Urothelium cell line (cell line): ENCODE measurements at places on chromosomes 3 and 15.

DNA sequence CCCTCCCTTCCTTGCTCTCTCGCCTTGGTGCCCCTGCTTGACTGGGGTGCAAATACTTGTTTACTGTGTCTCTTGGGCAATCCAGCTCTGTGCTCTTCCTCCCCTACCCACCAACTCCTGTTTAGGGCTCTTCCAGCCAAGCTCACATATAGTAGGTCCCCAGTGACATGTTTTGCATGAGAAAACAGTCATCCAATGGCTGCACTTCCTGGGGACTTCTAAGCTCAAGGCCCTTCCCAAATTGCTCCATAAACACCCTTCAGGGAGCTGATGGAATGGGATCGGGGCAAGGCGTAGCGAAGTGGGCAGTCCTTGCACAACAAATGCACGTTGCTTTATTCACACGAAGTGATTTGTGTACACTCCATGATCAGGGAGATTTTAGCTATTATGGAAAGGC is 9.4 kb upstream of the COPG1 start:
- DNase-seq = no peak

- no peak for DNase-seq
Measured at GRCh38 chr15:69292826-69293420, 5.8 kb upstream of the PAQR5 start.

- DNase-seq = peak; percentile 38
Measured at GRCh38 chr15:71515375-71516186, 294.8 kb upstream of the NR2E3 start.

- peak; percentile 99 for DNase-seq
Measured at GRCh38 chr3:39383881-39384664, 903 bp downstream of the SLC25A38 start.

DNA sequence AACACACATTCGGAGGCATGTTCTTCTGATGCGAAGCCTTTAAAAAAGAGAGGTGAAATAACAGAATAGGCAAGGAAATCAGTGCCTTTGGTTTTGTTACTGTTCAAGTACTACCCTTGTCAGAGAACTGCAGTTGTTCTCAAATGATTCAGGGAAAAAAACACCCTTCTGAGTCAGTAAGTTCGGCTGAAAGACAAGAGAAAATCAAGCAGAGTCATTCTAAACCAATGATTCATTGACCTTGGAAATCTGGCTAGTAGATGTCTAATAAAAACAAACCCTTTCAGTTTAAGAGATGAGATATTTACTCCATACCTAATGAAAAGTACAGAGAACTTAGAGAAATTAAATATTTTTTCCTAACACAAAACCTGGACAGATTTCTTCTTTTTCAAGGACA is 72.7 kb upstream of the ABI3BP start:
- DNase-seq = peak; percentile 60

GRCh38 chr3:183313351-183313750 is 60.3 kb downstream of the B3GNT5 start:
- DNase-seq = no peak

DNA sequence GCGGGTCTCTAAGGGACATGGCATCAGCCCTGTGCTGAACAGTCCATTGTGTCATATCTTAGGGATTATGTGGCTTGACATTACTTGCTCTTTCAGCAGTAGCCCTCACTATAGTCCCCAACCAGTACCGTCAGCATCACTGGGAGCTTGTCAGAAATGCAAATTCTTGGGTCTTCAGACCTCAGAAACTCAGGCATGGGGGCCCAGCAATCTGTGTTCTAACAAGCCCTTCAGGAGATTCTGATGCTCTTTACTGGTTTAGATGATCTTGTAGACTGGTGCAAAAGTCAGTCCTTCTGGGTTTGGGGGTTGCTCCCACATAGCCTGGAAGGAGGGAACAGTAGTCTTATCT is 39.0 kb upstream of the TRAK1 start:
- no peak for DNase-seq

DNA sequence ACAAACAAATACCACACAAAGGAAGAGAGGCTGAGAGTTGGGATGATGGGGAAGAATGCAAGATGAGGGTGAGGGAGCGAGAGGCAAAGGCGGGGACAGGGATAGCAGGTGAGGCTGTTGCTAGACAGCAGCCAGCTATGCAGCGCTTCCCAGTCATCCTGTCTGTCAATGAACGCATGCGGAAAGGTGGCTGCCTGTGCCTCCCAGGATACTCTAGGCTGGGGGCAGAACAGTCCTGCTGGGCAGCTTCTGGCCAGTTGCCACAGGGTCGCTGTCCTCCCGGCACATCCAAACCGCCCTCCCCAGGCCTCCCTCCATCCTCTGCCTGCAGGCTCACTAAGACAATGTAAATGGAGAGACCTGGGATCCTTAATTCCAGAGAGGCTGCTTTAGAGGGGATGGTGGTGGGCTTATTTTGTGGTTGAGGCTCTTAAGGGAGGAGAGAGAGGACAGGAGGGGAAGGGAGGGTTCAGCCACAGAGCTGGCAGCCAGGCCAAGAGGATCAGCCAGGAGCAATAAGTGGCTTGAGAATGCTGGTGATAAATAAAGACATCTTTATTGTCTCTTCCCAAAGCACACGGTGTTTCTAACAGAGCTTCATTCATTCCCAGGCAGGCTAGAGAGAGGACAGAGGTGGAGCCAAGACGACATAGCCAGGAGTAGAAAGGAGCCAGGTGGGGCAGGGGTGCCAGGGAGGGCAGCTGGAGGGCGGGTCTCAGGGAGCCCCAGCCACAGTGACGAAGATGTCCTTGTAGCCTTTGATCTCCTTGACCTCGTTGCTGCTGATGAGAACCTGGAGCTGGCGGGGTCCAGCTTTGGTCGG is 9.2 kb upstream of the TGM5 start:
- DNase-seq = no peak

GRCh38 chr3:127951276-127951675 is 36.2 kb downstream of the KBTBD12 start:
- DNase-seq = no peak

GRCh38 chr15:86489981-86490380 is 410.3 kb downstream of the AGBL1 start:
- no peak for DNase-seq

DNA sequence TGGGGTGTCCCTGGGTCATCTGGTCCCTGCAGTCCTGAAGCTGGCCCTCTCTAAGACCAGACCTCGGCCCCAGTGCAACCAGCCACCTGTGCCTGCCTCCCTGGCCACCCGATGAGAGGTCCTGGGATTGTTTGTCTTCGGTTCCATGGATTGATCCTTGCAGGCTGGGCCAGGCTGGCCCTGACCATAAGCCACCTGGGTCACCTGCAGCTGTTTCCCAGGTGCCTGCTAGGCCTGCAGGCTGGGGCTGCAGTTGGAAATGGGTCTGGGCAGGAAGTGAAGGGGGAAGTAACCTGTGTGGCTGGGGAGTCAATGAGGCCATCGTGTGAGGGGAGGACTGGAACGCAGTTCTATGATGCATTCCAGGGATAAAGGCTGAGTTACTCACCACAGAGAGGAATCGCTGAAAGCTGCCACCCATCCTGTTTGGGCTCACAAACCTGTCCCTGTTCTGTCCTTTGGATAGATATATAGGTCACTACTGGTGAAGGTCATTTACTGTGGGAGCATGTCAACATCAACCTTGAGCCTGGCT is 30.9 kb upstream of the VPS8 start:
- DNase-seq = peak; percentile 61

GRCh38 chr3:50617096-50617791 is at the start of gene MAPKAPK3:
Gene MAPKAPK3 (plus strand): TSS chr3:50617151. CDS start chr3:50617566, 415 bp downstream.
- DNase-seq = peak; percentile 42

GRCh38 chr15:28026221-28026620 is 72.9 kb downstream of the OCA2 start:
- DNase-seq = no peak

DNA sequence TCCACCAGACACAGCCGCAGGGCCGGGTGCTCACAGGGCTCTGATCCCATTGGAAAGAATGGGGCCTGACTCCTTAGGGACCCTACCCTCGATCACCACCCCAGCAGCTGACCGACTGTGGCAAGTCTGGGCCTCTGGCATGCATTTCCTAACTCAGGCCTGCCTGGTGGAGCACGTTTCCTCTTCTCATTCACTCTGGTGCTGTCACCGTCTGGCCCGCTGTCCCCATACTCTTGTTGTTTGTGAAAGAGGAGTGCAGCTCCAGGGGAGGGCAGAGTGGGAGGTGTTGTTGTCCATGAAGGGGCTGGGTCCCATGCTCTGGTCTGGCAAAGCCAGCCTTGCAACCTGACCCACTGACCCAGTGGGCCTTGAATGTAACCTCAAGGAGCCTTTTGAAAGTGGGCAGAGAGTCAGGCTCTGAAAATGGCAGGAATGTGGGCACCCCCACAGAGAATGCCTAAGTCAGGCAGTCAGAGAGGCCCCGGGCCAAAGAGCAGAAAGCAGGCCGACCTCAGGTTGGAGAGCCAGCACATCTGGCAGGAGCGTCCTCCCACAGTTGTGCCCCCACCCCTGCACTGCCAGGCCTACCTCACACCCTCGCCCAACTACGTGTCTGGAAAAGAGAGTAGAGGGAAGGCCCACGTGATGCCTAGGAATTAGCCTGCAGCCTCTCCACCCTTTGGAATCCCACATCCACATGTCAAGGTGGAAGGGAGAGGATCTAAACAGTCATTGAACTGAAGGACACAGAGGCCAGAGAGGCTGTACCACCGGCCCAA is 10.9 kb downstream of the SEMA7A start:
- peak; percentile 65 for DNase-seq

DNA sequence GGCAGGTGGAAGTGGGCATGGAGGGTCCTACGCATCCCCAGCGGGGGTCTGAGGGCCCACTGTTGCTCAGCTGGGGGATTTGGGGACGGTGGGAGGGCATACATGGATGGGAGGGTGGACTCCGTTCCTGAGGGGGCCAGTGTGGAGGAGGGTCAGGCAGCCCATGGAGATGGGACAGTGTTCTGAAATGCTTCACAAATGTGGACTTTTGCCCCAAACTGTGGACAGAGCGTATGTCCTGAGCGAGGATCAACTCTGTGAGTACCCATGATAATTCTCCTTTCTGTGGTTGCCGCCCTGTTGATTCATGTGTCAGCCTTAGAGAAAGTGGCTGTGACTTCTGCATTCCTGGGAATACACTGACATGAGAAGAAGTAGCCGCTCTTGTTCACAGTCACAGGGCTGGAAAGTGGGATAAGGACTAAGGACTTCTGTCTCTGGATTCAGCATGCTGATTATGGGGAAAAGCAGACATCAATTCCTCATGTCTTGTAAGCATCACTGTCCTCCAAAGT is 33.4 kb downstream of the SMAD3 start:
- no peak for DNase-seq

- DNase-seq = no peak
Measured at GRCh38 chr3:172078244-172078643, 38.9 kb downstream of the FNDC3B start.

- peak; percentile 63 for DNase-seq
Measured at GRCh38 chr3:153052096-153052460, 109.9 kb upstream of the RAP2B start.

GRCh38 chr3:30266524-30266923 is 339.9 kb upstream of the TGFBR2 start:
- peak; percentile 18 for DNase-seq

DNA sequence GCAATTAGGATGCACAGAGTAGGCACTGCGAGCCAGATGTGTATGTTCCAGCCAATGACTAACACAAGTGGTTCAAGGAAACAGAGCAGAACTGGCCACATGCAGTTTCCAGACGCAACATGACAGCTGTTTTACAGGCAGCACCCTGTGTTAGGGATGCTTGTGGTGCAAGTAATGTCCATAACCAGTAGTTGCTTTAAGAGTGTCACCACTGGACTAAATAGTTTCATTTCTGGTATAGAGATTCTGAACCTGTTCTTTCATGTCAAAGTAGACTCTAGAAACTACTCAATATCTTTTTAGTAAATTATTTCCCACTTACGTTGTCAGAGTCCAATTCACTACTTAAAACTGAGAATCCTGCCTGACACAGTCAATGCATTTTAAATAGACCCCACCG is 14.5 kb upstream of the LPP start:
- no peak for DNase-seq

DNA sequence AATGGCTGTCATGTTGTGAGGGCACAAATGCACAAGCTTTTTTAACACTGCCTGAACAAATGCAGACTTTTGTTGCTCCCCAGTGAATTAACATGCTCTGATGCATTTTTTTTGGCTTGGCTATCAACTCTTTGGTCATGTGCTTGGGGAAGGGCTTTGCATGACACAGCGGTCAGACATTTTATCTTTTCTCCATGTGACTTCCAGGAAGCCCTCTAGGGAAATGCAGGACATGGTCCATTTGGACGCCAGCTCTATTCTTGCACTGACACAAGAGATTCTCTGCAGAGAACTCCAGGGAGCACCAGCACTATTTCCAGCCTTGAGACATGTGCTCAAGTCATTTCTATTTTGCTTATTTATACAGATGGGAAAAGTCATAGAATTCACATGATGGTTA is 46.2 kb downstream of the NEK11 start:
- DNase-seq = no peak

- no peak for DNase-seq
Measured at GRCh38 chr3:186534113-186534669, 10.0 kb downstream of the CRYGS start.

DNA sequence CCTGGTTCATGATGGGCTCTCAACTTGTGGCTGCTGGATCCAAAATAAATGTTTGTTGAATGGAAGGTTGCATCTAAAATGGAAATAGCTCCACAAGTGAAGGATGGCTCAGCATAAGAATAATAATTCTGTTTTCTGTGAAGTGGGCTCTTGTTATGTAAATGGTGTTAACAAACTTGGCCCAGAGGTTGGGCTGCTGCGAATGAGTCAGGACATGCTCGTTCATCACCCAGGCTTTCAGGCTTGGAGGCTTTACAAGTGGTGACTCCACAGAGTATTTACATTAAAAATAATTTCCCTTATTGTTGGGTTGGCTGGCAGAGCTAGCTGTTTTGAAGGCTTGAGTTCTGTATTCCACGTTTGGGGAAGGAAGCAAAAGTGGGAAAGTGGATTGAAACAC is 60.5 kb downstream of the ITGB5 start:
- no peak for DNase-seq

DNA sequence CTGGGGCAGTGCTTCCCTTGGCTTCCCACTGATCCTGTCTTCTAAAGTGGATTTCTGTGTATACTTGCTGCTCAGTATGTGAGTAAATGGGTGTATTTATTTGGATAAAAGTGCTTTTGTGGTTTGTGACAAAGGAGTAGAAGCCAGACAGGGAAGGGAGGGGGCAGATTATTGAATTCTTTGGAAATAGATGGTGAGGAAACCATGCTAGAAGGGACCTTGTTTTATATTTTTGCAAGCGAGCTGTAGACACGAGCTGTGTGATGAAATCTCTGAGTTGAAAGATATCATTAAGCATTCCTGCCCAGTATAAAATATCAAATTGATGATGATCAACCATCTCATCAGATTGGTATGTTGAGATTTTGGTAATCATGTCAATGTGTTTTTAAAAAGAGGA is 68.9 kb downstream of the DUT start:
- DNase-seq = no peak
